ENCODE measurements at places on chromosomes 1 and 21. TPM values are rescaled to one million over a fixed set of nuclear protein-coding genes. Genes with fewer than 3 reads are reported as not detected.

The TNFRSF1B gene
- 0.24 TPM for total RNA-seq

The HENMT1 gene
- total RNA-seq: 1.7 TPM

The RGS21 gene
- not detected for total RNA-seq

DNA sequence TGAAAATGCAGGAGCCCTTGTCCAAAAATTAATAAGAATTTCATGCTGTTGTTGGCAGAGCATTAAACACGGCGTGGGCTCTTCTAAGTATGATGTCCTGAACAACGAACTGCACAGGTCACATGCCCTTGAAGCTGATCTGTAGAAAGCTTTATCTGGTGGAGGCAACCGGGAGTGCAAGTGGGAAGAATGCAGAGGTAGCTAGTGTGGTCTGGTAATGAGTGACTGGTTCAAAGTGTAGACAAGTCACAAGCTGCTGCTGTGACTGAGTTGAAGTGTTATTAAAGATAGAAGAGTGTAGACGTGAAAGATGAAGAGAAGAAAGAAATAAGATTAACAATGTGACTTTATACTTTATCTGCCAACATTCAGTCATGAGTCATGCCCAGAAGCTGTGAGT is 361.9 kb downstream of the TTLL7 start:
- DNase-seq: no peak

GRCh38 chr1:41620365-41621169 is 136.1 kb upstream of the EDN2 start:
- DNase-seq: peak; percentile 42

GRCh38 chr21:45554477-45555175 is 12.4 kb upstream of the SLC19A1 start:
- DNase-seq: peak; percentile 91

DNA sequence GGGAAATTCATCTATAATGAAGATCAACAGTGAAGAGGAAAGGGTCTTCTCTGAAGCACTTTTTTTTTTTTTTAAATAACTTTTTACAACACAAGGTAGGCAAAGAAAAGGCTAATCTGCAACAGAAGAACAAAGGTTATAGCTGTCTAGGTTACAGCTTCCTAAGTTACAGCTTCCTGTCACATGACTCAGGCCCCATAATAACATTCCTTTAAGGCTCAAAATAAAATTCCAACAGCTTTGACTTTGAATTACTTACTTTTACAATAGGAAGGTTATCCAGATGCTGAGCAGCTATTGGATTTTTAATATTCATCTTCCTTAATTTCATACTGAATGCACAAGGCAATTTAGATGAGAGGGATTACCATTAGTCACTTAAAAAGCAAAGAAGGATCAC is 40.4 kb upstream of the TMEM61 start:
- no peak for DNase-seq

DNA sequence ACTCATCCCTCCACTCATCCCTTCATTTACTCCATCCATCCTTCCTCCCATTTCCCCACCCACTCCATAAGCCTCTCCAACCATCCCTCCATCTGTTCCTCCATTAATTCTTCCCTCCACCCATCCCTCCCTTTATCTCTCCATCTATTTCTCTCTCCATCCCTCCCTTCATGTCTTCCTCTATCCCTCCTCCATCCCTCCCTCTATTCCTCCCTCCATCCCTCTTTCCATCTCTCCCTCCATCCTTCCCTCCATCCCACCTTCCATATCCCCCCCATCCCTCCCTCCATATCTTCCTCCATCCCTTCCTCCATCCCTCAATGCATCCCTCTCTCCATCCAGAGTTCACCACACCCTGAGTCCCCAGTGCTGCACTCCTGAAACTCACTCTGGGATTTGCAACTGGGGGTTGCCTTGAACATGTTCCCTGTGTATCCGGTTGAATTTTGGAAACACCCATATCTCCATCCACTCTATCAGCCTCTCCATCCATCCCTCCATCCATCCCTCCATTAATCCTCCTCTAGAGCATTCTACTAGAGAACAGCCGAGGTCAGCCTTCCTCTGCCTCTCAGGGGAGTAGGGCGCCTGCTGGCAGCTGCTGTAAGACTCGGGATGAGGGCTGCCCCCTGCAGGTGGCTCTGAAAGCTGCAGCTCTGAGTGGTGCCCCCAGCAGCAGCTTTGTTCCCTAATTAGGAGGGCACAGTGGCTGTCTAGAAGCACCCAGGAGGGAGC is 39.4 kb downstream of the ABCG1 start:
- DNase-seq: peak; percentile 92

- no peak for DNase-seq
Observed at GRCh38 chr1:228147151-228147693, 2.5 kb upstream of the GJC2 start.

- no peak for DNase-seq
Observed at GRCh38 chr1:44108241-44108640, 10.4 kb upstream of the KLF17 start.

GRCh38 chr21:38839328-38840286 is 33.9 kb downstream of the ETS2 start:
- DNase-seq: no peak

DNA sequence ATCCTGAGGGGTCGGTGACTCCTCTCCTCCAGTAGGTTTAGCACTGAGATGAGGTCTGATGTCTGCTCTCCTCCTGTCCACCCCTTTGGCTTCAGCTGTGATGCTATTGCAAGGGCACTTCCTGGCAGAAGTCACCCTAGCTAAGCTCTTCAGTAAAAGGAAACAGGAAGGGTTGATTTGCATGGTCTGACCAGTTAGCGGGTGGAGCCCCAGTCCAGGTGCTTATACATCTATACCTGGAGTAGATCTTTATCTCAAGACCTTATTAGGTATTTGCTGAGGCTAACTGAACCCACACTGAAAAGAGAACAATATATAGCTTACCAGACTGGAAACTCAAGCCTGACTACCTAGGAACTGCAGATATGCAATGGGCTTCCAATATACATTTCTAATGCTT is 28.9 kb upstream of the NFASC start:
- DNase-seq: no peak

DNA sequence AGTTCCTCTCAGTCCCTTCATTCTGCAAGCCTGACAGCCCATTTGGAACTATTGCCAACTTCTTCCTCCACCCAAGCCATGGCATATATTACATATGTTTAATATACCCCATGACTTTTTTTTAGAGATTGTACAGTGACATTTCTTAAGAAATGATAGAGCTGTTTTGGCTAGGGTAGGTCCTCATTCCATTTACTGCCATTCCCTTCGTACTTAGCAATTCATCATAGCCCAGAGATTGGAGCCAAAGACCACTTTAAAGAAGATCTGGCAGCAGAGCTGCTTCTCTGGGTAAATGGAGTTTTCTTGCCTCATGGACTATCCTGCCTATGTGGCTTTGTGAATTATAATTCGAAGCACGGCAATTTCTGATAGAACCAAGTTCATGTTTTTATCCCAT is 93.4 kb downstream of the ST3GAL3 start:
- no peak for DNase-seq

DNA sequence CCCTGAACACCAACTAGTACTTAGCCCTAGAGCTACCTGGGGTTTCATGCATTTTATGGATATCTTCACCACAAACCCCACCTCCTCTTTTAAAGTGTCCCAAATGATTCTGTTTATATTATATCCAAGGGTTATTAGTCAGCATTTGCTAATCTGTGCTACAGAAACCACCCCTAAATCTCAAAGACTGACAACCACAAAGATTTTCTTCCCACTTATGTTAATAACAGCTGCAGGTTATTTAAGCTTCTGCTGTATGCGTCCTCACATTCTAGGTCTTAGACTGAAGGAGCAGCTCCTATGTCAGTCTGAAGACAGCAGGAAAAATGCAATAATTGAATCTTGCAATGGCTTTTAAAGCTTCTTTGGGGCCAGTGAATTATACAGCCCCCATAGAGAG is 11.2 kb upstream of the PHC2 start:
- no peak for DNase-seq

DNA sequence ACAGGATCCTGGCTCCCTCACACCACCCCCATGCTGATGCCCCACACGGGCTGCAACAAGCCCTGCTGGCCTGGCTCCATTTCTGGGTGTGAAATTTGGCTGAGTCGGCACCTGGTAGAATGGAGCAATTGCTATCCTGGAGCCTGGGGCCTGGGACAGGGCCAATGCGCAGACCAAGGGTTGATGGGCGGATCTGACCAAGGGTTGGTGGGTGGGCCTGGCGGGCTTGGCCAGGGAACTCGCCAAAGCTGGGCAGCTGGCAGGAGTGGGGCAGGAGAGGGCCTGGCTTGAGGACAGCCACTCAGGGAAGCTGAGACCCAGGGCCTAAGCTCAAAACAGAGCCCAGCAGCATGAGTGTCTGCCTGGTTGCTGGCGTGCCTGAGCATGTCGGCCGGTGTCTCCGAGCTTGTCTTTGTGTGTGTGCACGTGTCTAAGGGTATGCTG is 70.9 kb upstream of the POU3F1 start:
- DNase-seq: no peak

DNA sequence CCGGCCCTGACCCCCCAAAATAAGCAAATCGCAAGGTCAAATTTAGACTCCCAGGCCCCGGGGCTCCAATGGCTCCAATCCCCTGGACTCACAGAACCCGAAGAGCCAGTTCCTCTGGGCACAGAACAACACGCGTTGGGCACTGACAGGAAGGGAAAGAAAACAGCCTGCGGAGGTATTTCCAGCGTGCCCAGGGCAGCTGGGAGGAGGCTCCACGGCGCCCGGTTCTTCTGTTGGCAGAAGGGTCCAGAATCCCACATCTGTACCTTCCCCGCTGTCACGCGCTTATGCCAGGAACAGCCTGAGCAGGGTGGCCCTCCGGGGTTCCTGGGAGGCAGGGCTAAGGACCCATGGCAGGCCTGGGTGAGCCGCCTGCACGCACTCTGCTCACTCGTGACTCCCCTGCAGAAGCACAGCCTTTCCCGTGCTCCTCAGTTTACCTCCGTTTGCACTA is 85.5 kb downstream of the RIPK4 start:
- peak; percentile 52 for DNase-seq

DNA sequence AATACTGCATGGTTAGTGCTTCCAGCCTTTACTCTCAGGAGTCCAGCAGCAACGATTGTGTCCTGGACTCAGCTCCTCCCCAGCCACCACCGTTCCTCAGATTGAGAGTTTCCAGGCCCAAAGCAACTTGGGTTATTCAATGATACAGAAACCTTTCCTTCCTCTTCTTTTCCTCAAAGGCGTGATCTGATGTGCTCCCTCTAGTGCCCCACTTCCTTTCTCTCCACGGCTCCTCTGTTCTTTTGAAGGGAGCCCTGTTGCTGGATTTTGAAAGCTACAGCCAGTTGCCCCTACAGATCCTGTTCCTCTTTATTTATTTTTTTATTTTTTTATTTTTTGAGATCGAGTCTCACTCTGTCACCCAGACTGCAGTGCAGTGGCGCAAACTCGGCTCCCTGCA is 14.1 kb downstream of the CRP start:
- DNase-seq: no peak

Data from endodermal cell (in vitro differentiated cells).